Cardiac atrium fibroblast (primary cell): ENCODE measurements at places on chromosomes 2 and 18. TPM values are rescaled to one million over a fixed set of nuclear protein-coding genes. Genes with fewer than 3 reads are reported as not detected.

SERPINB3 gene
- not detected in 2 replicates for total RNA-seq

CXCR4 gene
- total RNA-seq, result 3.2 and 14.9 TPM in 2 replicates

NEURL3 gene
- not detected in 2 replicates for total RNA-seq

FBLN7 gene
- 1.1 and 10.8 TPM in 2 replicates for total RNA-seq

MTLN gene
- 76.5 and 97.5 TPM in 2 replicates for total RNA-seq

RESP18 gene
- total RNA-seq, result not detected in 2 replicates

NRBP1 gene
- total RNA-seq, result 75.3 and 91.5 TPM in 2 replicates
